Foreskin melanocyte (primary cell): ENCODE measurements at places on chromosomes 11 and 22.

GRCh38 chr11:10898003-10898762 is 40.3 kb upstream of the ZBED5 start:
- DNase-seq, result no peak

DNA sequence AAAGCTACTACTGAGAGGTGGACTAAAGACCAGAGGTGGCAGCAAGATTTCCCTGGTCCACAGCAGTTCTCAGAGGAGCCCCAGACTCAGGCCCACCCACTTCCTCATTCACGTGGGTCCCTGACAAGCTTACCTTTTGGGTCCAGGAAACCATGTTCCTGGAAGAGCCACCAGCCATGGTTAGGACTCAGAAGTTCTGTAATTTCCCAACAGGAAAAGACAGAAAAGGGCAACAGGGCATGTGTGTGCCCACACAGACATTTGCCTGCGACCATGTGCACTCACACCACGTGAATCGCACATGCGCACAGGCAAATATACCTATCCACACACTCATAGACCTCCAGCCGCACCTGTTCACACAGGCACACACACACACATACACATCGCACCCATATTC is 42.9 kb downstream of the LRRC32 start:
- DNase-seq, result no peak

GRCh38 chr11:8870411-8871170 is 40.4 kb upstream of the AKIP1 start:
- peak; percentile 46 for DNase-seq

DNA sequence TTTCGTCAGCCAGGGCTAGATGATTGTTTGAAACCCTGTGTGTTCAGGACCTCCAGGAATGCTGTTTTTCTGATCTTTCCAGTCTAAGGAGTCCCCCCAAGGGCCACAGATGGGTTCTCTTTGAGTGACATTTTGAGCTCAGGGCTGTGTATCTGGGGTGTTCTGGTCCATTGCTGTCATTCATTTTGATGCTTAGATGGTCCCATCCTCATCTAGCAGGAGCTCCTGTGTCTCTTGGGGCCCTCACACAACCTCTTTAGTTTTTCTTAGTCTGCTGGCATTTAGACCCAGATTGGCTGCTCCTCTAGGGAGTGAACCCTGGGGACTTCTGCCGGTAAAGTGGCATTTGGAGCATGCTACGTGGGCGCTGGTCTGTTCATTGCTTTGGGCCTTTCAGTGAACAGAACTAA is 39.1 kb downstream of the MED15 start:
- no peak for DNase-seq

DNA sequence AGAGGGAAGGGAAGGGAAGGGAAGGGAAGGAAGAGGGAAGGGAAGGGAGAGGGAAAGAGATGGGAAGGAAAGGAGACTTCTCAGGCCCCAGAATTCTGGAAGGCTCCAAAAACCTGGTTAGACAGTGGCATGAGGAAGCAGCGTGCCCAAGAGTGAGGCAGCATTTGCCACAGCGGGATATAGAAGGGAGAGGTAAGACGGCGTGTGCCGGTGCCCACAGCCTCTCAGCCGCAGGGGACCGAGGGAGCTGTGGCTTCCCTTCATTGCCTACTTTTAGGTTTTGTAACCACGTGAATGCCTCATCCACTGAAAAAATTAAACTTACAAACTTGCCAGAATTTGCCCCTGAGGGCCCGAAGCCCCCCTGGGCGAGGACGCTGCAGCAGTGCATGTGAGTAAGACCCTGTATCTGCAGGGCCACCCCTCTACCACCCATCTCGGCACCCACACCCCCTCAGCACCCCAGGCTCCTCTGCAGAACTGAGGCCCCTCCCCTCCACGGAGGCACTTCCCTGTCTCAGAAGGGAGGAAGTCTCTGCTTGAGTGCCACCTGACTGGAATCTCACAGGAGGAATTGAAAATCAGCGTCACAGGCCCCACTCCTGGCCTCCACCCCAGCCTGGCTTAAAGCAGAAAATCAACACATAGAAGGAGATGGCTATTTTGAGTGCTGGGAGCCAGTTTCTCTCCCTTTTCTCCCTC is 58.1 kb downstream of the LINC01488 start:
- DNase-seq, result no peak

- no peak for DNase-seq
Observed at GRCh38 chr11:13917264-13917663, 45.3 kb upstream of the SPON1 start.

DNA sequence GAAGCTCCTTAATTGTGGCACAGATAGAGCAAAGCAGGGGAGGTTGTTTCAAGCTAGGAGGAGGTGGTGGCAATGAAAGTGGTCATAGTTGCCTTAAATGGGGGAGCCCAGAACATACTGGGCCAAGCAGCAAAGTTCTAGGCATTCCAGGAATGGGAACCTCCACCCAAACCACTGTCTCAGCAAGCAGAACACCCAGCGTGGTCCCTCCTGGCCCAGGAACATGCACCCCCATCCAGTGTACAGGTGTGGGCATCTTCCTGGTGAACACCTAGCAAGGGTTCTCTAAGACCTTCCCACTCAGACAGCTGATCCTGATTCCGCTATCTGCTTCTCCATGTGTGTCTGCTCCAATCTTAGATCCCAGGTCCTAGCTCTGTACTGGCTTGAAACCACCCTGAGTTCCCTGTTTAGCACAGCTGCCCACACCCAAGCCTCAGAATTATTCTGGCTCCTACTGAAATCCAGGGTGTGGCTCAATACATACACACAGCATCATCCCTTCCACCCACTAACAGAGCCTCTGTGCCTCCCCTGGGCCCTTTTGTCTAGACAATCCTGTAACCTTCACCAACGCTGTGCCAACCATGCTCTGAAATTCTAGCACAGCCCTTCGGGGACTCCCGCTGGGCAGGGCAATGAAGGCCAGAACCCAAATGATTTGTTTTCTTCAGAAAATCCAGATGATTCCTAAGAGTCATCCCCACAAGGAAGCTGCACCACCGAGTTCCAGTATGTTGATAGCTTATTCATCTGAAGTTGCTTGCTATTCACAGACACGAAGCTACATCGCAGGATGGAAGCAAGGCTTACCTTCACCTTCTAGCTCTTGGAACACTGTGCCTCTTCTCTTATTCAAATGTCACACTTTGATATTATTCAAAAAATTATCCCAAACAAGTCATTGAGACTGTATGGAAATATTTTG is 76.6 kb downstream of the ABTB2 start:
- no peak for DNase-seq

GRCh38 chr22:47564651-47565434 is 802.4 kb downstream of the TBC1D22A start:
- DNase-seq, result no peak

GRCh38 chr11:27997344-27997743 is 110.6 kb downstream of the KIF18A start:
- DNase-seq, result no peak

GRCh38 chr22:20586403-20586745 is 79.0 kb downstream of the MED15 start:
- DNase-seq, result no peak

DNA sequence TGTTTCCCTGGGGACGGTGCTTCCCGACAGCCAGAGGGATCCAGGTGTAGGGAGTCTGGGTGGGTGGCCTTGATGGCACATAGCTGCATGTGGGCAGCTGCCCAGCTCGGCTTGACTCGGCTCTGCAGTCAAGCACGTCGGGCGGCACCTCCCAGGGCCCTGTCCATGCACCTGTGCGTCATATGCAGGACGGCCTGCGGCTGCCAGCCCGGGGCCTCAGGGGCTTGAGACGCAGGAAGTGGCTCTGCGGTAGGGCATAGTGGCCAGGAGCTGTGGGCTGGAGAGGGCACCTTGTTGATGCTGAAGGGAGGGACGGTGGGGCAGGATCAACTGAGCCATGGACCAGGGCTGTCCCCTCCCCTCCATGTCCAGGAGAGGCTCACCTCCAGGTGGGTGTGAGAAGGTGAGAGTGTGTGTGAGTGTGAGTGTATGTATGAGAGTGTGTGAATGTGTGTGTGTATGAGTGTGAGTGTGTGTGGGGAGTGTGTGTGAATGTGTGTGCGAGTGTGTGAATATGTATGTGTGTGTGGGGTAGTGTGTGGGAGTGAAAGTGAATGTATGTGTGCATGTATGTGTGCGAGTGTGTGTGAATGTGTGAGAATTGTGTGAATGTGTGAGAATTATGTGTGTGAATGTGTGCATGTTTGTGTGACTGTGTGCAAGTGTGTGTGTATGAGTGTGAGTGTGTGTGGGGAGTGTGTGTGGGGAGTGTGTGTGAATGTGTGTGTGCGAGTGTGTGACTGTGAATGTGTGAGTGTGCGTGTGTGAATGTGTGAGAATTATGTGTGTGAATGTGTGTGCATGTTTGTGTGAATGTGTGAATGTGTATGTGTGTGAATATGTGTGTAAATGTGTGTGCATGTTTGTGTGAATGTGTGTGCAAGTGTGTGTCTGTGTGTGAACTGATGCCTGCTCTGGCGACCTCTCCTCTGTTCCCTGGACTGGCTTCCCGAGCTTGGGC is 5.7 kb upstream of the SUN2 start:
- DNase-seq, result no peak

GRCh38 chr11:64762674-64763525 is 3.1 kb upstream of the PYGM start:
- no peak for DNase-seq

DNA sequence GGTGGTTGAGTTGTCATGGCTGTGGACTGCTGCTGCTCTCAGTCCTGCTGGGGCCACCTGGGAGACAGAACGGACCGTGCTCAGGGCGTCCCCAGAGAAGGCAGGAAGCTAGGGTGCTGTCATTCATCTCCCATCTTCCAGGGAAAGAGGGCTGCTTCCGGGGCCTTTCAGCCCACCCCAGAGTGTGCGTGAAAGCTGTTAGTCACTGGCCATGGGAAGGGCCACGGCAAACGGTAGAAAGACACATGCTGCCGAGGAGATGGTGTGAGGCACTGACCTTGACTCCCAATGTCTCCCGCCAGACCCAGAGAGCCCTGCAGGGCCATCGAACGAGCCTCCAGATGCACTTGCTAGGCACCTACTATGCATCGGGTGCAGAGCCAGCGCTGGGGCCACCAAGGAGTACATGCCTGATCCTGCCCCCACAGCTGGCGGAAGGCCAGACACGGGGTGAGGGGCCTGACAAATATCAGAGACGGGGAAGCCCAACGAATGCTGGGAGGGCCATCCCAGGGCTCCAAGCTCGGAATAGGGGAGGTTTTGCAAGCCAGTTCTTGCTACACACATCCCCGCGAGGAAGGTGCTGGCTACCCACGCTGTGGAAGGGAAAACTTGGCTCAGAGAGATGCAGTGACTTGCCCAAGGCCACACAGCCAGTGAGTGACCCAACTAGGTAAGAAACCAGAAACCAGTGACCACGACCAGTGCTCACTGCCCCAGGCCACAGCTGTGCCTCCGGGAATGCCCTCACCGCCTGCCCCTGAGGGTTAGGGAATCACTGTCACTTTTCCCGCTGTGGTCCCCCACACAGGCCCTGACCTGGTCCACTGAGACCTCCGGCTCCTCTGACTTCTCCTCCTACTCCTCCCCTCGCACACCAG is 10.1 kb downstream of the RAC2 start:
- no peak for DNase-seq

DNA sequence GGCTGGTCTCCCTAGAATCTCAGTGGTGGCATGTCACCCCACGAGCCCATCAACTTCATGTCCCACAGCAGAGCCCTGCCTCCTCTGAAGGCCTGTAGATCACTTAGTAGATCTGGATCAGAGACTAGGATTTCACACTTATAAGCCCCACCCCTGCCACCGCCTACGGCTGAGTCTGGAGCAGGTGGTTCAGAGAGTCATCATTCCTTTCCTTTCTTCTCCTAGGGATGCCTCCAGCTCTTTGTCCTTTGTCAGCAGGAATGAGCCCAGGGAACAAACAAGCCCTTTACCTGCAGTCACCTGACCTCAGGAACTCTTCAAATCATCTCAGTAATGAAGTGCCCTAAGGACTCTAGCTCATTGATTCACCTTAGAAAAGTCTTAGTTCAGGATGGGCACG is 37.8 kb downstream of the SCGB1A1 start:
- no peak for DNase-seq

DNA sequence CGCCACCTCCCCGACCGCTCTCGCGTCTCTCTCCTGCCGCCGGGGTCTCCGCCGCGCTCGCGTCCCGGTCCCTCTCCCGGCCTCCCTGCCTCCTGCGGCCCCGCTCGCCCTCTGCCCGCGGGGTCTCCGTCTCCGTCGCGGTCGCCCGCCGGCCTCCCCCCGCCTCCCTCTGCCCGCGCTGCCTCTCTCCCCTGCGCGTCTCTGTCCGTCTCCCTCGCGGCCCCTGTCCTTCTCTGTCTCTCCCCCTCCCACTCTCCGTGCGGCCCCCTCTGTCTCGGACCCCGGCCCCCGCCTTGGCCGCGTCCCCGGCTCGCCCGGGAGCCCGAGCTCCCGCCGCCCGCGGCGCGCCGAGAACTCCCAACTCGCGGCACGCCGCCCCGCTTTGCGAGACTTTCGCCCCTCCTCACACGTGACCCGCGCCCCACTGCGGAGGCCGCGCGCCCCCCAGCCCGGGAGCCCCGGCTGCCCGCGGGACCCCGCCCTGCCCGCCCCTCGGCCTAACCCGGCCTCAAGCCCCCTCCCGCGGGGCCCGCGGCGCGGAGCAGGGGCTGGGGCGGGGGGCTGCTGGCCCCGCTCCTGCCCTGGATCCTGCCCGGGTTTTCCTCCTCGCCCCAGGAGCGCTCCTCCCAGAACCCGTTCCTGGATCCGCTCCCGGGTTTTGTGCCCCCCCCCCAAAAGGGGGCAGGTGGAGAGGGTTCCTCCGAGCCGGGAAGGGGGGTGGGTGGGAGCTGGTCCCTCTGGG is 702 bp upstream of the KCNJ4 start:
- no peak for DNase-seq
